Hematopoietic multipotent progenitor cell treated with erythropoietin and hydrocortisone succinate and interleukin-3 and kit ligand, for 8 days (in vitro differentiated cells): ENCODE measurements at places on chromosomes 6 and 20.

DNA sequence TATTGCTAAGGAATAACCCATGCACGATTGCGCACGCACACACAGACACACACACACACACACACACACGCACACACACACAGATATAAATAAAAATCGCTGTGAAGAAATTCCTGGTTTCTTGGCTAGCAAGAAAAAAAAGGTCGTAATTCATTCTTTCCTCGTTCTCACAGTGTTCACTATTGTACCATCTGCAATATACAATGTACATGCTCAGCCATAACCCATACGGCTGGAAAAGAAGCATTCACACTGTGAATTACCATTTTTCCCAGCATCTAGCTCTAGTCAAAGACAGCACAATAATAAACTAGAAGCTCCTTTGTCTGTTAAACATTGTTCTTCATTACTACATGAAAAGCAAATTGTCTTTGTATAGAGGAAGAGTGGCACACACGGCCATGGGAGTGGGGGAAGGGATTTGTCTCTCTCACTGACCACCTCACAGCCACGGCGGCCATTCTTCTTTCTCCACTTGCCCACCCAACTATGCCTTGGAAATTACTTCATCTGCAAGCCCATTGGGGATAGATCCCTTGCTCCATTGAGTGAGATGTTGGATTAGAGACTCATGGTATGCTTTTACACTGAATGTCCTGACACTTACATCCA is 115.3 kb upstream of the ID4 start:
- no peak for DNase-seq

GRCh38 chr6:111087871-111088667 is 766 bp downstream of the SLC16A10 start:
- peak; percentile 25 for DNase-seq

- DNase-seq = peak; percentile 40
Measured at GRCh38 chr6:98769546-98769945, 64.8 kb upstream of the POU3F2 start.

DNA sequence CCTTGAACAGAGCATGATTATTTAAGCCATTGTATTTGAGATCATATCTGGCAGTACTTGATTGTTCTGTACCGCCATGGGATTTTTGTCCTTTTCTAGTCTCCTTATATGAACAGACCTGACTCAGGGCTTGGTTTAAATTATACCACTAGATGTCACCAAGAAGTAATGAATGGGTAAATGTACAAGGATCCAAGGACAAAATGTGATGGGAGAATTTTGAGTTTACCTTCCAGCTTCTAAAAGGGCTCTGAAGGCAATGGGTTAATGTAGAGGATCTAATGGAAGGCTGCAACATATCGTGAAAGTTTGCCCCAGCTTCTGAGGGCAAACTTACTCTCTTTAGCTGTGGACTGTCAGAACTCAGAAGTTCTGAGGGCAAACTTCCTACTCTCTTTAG is 12.0 kb downstream of the RNF8 start:
- DNase-seq = peak; percentile 42

DNA sequence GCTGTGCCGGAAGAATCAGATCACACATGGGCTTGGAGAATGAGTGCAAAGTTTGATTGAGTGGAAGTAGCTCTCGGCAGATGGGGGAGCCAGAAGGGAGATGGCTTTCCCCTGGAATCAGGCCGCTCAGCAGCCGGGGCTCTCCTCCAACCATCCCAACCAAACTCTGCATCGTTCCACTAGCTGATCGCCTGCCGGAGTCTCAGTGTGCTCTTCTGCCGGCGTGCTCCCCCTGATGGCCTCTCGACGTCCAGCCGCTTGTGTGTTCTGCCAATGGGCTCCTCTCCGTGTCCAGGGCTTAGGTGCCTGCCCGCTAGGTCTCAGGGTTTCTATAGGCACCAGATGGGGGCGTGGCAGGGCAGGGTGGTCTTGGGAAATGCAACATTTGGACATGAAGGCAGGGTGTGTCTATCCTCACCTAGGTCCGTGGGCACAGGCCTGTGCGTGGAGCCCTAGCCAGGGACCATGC is 4.9 kb upstream of the BIRC7 start:
- DNase-seq = peak; percentile 36

- no peak for DNase-seq
Measured at GRCh38 chr6:133895573-133896343, 6.8 kb downstream of the TCF21 start.
